BE2C (cell line): ENCODE measurements at places on chromosomes 2 and 18.

DNA sequence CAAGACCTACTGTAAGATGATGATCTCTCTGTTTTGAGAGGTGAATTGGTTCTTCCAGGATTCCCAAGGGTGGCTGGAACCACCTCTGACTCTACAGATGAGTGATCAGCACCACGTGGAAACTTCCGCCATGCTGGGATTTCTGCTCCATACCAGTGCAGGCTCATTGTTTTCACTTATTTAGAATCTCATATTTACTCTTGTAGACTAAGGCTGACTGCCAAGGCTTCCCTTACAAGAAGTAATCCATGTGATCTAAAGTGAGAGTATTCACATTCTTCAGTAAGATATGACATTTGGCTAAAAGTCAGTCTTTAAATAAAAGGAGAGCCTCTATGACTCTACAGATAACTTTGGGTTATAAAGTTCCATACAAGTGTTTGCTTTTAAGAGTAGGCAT lies 322.9 kb upstream of the RAB12 start:
- DNase-seq = no peak

- DNase-seq = no peak
These were observed 5.5 kb downstream of the CCDC102B start for GRCh38 chr18:68803356-68803755.

GRCh38 chr2:26442301-26442700 lies 35.6 kb downstream of the OTOF start:
- no peak for DNase-seq

GRCh38 chr2:100606726-100607343 lies 44.0 kb downstream of the PDCL3 start:
- DNase-seq = no peak

DNA sequence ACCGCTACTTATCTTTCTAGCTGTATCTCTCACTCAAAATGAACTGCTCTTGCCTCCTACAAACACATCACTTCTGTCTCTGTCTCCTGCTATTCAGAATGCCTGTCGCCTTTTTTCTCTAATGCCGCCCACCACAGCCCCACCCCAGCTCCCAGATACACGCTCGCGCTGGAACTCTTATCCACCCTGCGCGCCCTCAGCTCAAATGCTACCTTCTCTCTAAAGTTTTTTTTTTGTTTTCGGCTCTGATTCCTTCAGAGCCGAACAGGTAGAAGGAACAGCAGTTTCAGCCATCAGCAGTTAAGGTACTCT lies 3.9 kb upstream of the SOS1 start:
- no peak for DNase-seq

DNA sequence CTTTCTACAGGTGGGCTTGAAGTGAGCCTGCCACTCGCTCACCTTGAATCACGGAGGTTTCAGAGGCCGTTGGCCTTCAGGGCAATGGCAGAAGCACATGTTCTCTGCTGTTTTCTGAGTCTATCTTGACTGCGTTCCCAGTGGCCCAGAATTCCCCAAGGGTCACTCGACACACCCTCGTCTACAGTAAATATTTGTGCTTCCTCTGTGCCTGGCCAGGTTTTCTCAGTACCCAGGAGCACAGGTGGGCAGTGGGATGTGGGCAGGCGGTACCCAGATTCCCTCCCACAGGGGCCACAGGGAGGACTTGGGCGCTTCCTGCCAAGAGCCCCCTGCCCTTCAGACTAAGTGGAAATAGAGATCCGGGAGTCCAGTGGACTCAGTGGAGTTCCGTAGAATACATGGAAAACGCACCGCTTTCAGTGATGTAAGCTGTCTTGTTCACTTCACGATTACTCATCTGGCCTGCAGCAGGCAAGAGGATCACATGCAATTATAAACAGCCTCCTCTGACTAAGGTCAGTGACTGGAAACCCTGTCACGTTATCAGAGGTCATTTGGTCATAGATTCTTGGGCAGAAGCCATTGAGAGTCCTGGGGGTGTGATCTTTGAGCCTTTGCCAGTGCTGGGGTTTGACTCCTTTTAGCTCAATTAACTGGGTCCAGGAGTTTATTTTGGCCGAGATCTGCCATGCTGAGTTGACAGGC lies 179.8 kb downstream of the NEDD4L start:
- DNase-seq = peak; percentile 27

DNA sequence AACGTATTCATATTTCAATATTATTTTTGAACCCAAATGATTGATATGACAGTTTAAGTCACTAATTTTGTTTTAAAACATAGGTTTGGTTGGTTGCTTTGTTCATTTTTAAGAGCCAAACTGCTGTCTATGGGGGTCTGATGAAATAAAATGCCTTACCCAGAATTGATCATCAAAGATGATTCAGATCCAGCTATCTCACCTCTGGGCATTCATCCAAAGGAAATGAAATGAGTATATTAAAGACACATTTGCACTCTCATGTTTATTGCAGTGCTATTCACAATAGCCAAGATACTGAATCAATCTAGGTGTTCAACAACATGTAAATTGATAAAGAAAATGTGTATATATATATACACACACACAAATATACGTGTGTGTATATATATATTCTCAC lies 326.9 kb upstream of the GULP1 start:
- DNase-seq = no peak
